ENCODE measurements at places on chromosomes 1 and 21.
A peak's percentile ranks its signal among the peaks of the same experiment; 100 is the strongest.

DNA sequence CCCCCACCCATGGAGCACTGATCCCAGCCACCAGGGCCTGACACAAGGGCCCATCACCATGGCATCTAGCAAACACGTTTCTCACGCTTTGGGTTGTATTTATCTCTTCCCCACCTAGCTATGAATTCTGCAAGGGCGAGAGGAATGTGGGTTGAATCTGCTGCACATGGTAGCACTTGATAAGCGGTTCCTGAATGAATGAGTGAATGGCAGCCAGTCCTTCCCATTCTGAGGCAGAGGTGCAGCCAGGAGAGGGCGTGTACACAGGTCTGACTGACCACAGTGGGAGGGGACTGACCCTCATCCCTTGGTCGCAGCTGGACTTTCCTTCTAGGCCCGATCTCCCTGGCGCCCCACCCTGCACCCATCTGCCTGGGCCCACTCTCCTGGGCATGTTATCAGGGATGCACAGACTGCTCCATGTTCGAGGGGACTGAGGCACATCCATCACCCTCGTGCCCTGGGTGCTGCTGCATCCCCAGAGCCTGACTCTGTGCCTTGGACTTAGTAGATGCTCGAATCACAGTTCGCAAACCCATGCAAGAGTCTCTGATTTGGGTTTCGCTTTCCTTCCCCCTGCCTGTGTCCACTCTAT lies 1.0 kb downstream of the RD3 start:
- no peak for DNase-seq

DNA sequence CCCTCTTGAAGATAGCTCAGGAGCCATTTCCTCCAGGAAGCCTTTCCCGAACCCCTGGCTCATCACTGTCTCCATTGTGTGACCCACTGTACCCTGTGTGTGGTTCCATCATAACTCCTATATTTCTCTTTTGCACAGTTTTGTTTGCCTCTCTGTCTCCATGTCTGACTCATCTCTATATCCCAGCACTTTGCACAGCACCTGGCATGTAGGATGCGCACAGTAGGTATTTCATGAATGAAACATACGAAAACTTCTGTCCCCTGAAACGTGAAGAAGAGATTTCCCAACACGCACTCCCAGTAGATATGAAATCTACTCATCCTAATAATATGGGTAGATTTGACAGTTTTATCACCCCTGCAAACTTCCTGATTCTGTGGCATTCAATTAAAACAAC lies 275.2 kb downstream of the NFIA start:
- no peak for DNase-seq

GRCh38 chr1:202144402-202145067 lies at the start of gene ARL8A:
Gene ARL8A (minus strand): TSS chr1:202144737. CDS start chr1:202144572, 165 bp downstream.
- DNase-seq, result no peak

DNA sequence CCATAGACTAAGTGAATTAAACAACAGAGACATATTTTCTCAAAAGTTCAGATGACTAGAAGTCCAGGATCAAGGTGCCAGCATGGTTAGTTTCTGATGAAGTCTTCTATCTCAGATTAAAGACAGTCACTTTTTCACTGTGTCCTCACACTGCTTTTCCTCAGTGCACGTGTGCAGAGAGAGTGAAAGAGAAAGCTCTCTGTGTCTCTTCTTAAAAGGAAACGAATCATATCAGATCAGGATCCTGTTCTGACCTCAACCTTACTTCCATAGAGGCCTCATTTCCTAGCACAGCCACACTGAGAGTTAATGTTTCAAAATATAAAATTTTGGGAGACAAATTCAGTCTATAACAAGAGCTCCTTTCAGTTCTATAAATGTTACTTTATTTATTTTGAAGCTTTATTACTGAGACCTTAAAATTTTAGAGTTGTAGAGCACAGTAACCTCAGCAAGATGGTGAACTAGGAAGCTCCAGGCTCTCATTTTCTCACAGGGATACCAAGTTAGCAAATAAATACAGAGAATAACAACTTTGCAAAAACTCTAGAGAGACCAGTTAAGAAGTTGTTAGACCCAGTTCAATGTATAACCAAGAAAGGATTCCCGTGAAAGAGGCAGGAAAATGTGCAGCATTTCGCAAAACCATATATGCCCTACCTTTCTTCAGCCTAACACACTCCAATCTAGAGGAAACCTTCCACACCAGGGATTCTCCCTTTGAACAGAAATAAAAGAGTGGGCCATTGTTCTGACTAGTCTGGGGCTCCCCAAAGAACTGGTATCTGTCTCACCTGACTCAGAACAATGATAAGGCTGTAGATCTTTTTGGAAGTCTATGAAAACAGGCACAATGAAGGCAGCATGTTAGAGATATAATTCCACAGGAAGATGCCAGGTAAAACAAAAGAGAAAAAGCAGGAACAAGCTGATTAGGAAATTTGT lies 372.2 kb downstream of the MRPL39 start:
- no peak for DNase-seq

DNA sequence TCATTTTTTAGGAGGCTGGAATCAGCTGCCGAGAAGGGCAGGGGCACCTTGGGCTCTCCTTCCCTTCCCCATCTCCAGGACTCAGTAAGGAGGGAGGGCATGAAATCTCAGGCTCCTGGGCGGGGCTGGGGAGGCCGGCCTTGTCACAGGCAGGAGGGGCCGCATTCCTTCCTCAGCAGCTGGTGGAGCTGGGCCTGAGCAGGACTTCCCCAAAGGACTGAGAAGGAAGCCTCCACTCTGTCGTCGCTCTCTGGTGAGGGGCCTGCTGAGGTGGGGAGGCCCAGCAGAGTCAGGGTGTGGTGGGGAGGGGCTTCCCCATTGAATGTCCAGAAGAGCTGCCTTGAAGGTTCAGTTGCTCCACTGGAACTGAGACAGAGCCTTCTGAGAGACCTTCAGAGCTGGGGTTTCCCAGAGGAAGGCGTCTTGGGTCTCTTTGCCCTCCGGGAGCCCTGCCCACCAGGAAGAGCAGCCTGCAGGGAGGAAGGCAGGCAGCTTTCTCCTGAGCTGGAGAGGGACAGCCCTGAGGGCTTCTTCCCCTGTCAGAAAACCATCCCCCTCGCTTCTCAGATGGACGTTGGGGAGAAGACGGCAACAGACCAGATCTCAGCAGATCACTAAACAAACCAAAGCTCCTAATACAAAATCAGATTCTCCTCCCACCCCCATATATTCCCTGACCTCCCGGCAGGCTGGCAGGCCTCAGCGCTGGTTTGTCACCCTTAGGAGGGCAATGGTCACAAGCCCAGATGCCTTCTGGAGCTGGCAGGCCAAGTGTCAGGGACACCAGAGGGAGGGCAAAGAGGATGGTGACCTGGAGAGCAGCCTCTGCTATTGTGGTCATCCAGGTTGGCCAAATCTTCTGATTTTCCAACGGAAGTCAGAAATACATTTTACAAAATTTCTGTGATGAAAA lies 10.7 kb downstream of the KCNA10 start:
- DNase-seq, result no peak

DNA sequence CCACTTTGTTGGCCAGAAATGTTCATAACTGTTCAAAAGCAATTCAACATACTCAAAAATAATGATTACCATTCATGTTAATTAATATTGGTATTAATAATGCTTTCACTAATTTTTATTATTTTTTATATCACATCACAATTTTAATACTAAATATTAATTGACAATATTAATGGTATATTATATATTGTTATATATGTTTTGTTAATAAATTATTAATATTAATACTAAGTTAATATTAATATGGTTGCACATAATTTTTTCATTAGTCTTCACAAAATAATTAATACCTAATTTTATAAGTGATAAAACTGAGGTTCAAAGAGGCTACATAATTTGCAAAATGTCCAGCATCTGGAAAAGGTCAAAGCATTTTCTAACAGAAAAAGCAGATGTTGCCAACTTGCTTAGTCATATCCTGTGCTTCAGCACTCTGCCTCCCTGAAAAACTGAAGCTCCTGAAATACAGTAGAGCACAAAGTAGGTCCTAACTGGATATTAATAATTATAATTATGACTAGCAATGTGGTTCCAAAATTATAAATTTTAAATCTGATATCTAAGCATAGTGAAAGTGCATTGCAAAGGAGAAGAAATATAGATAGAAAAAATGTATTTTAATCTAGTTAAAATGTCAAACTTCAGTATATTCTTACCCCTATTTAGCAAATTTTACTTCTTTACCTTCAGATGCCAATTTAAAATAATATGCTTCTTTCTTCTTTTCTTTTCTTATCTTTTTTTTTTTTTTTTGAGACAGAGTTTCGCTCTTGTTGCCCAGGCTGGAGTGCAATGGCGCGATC lies 123.2 kb upstream of the TNFSF4 start:
- DNase-seq, result peak; percentile 29

GRCh38 chr1:91699339-91699974 lies 186.5 kb downstream of the TGFBR3 start:
- peak; percentile 91 for DNase-seq

DNA sequence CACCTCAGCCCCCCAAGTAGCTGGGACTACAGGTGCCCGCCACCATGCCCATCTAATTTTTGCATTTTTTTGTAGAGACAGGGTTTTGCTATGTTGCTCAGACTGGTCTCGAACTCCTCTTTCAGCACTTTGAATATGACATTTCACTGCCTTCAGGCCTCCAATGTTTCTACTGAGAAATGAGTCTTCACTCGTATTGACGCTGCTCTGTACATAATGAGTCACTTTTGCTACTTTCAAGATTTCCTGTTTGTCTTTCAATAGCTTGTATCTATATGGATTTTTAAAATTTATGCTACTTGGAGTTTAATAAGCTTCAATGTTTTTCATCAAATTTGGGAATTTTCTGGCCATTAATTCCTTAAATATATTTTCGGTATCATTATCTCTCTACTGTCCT lies 64.7 kb downstream of the GORAB start:
- DNase-seq, result no peak

DNA sequence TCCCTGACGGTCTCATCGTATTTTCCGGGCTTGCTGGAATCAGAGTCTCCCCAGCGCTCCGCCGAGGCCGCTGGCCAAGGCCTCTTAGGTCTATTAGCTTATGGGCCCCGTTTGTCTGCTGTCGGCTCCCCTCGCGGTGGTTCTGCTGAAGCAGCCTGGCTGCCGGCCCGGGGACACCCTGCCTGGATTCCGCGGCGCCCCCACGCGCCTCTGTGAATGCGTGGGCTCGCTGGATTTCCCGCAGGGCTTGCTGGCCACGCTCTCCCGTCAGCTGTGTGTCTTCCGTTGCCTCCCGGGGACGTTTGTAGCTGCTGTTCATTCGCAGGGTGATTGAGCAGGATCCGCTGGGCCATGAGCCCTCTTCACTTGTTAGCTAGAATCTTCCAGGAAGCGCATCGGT lies 8.4 kb downstream of the LRRC3 start:
- no peak for DNase-seq

DNA sequence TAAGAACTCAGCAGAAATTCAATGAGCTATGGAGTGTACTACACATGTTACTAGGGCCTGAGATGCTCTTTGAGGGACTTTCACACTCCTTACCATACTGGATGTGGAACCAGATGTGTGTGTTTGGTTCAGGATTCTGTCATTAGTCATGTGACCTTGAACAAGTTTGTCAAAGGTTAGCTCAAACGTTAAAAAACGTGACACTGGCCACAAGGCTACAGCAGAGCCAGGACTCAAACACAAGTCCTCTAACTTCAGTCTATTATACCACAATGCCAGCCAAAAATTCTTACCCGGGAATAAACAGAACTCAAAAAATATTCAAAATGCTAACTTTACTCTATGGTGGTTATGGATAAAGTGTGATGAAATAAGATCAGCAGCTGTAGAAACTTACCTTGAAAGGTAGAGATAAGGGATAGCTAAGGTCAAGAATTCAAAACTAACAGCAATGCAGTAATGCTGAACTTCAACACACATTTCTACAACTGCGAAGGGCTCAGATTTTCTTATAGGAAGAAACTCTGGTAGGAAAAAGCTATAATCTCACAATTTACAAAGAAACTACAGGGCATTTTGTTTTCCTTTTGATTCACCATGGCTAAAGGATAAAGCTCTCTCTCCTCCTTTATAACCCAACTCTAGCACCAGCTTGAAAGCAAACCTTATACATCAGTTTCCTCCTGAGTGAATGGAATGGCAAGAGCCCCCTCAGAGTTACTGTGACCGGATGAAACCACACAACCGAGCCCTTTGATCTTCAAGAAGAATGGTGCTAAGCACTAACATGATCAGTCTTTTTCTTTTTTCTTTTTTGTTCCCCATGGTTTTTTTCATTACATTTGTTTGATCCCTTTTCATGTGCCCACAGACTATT lies 233.9 kb downstream of the SLC45A1 start:
- DNase-seq, result no peak

- no peak for DNase-seq
These were observed 67.8 kb downstream of the BACH1 start for GRCh38 chr21:29366532-29366931.

DNA sequence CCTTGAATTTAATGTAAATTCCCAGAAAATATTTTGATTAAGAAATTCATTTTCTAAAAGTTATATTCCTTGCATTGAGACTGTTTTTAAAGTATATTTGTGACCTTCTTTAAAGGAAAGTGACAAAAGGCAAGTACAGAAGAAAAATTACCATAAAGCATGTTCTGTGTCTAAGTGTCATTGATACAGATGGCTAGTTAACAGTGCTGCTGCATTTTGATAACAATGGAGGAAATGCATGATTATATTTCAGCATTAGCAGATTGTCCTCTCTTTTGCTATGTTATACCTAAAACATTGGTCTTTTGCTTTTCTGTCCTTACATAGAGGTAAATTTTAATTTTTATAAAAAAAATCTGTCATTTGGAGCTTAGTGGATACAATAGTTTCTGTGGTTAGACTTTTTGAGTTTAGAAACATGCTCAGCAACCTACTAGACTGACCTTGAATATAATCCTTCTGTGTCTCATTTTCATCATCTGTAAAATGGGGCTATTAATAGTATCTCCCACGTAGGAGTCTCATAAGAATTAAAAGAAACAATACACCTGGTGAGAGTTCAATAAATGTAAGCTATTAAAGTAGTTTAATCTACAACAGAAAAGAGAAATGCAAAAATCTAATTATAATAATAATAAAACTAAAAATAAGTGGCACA lies 51.1 kb upstream of the RGS21 start:
- no peak for DNase-seq

DNA sequence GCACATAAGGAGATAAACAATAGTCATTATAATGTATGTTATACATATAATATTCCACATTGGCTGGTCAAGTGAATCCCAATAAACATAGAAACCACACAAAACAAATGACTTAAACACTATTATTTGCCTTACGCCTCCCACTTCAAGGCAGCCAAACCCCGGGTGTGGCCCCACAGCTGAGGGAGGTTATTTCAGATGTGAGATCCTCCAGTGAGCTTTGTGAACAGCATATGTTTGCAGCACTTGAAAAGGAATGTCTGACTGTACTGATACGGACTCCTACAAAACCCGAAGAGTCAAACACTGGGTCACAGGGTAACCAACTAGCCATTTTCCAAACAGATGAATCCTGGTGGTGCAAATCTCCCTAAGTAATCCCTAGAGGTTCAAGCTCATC lies 27.1 kb upstream of the DISP1 start:
- no peak for DNase-seq

Measured in AG09319 (cell line).